ENCODE measurements at places on chromosomes 12 and 14. TPM values are rescaled to one million over a fixed set of nuclear protein-coding genes. Genes with fewer than 3 reads are reported as not detected.

DNA sequence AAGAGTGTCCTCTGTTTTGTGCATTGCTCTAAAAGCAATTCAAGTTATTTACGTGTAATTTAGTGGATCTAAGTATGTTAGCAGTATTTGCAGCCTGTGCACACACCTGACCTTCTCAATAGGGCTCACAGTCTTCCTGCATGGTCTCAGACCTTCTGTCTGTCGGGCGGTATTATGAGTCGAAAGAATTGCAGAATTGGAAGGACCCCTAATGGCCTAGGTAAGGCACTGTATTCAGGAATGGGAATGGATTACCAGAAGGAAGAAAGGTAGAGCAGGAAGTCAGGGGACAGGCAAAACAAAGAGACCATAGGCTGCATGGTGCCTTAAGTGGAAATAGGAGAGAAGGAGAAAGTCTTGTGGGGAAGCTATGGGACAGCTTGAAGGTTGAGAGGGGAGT, 341.6 kb downstream of the VRK1 start:
- H3K36me3 ChIP-seq = no peaks in the 10 kb centered on the region
- H3K27ac ChIP-seq = no peak overlapping the region
- H3K27me3 ChIP-seq = no peaks in the 10 kb centered on the region
- no peaks in the 10 kb centered on the region for H3K4me1 ChIP-seq

- no peak overlapping the region for H3K4me3 ChIP-seq
- no peaks in the 10 kb centered on the region for H3K4me1 ChIP-seq
- H3K27me3 ChIP-seq = no peaks in the 10 kb centered on the region
These were observed 38.8 kb downstream of the CBX5 start for GRCh38 chr12:54240971-54241588.

DNA sequence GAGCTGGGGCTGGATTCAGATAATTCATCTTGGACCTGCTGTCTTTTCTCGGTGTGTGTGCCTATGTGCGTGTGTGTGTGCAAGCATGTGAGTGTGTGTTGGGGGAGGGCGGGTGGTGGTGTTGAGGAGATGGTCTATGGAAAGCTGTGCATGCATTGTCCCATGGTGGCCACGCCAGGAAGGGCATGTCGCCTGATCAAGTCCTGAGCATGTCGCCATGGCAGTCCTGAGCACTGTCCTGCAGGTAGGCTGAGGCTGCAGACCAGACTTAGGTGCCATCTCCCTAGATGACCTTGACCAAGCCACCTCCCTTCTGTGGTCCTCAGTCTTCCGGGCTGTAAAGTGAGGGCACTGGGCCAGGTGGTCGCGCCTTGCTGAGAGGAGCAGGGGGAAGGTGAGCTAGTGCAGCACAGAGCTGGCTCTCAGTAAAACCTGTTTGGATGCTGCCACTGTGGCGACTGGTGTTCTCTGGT, 81.4 kb downstream of the PAPOLA start:
- no peaks in the 10 kb centered on the region for H3K36me3 ChIP-seq
- no peak for DNase-seq
- no peak overlapping the region for H3K4me3 ChIP-seq
- no peak overlapping the region for H3K27ac ChIP-seq
- no peaks in the 10 kb centered on the region for H3K4me1 ChIP-seq

DNA sequence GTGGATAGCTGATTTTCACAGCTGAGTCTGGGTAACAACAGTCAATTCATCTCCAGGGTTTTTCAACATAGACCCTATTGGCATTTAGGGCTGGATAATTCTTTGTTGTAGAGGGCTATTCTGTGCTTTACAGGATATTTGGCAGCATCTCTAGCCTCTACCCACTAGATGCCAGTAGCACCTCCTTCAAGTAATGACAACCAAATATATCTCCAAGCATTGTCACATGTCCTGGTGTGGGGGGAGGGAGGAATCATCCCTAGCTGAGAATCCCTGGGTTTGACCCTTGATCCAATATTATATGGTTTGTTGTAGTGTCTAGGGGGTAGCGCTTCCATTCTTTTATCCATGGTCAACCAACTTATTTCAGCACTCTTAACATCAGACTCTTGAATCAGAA, 157.2 kb downstream of the ANO4 start:
- peaks cover 8% of the 10 kb centered on the region for H3K4me1 ChIP-seq
- no peak overlapping the region for H3K27ac ChIP-seq
- H3K36me3 ChIP-seq = no peaks in the 10 kb centered on the region
- H3K27me3 ChIP-seq = no peaks in the 10 kb centered on the region
- DNase-seq = no peak
- no peak overlapping the region for H3K4me3 ChIP-seq

GRCh38 chr14:83780321-83780720, 1749.6 kb upstream of the FLRT2 start:
- H3K4me1 ChIP-seq = no peaks in the 10 kb centered on the region
- no peaks in the 10 kb centered on the region for H3K27me3 ChIP-seq
- H3K27ac ChIP-seq = no peak overlapping the region
- DNase-seq = no peak
- no peaks in the 10 kb centered on the region for H3K36me3 ChIP-seq
- H3K4me3 ChIP-seq = no peak overlapping the region

- H3K4me3 ChIP-seq = no peak overlapping the region
- no peak for DNase-seq
- H3K4me1 ChIP-seq = no peaks in the 10 kb centered on the region
- no peak overlapping the region for H3K27ac ChIP-seq
- no peaks in the 10 kb centered on the region for H3K27me3 ChIP-seq
These were observed 27.2 kb downstream of the NGB start for GRCh38 chr14:77243853-77244252.

GRCh38 chr12:52015532-52016041, 8.8 kb downstream of the TAMALIN start:
- no peak overlapping the region for H3K4me3 ChIP-seq
- H3K27me3 ChIP-seq = no peaks in the 10 kb centered on the region
- no peak overlapping the region for H3K27ac ChIP-seq
- no peaks in the 10 kb centered on the region for H3K4me1 ChIP-seq
- DNase-seq = no peak

The JPH4 gene
- total RNA-seq = 4.7 TPM

The M6PR gene
- total RNA-seq = 72.2 TPM

The TSPAN19 gene
- not detected for total RNA-seq

The IRF2BPL gene
- total RNA-seq = 68.1 TPM

The TXNDC16 gene
- total RNA-seq = 1.8 TPM
